CD14-positive monocyte (primary cell): ENCODE measurements at places on chromosomes 4 and X. TPM values are rescaled to one million over a fixed set of nuclear protein-coding genes. Genes with fewer than 3 reads are reported as not detected.

DNA sequence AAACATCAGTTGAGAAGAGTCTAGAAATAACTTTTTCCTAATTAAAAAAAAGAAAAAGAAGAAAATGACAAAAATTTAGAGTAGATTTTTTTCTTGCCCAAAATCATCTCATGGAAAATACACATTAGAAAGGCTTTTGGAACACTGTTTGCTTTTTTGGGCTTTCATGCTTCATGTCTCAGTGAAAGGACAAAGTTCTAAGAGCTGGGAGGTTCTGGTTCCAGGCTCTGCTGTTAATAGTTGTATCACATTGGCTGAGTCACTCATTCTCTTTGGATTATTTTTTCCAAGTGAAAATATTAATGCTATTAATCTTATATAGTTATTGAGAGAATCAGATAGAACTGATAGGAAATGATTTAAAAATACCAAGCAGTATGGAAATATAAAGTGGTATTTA lies 32.9 kb upstream of the ETNPPL start:
- no peak for DNase-seq

- no peak for DNase-seq
Measured at GRCh38 chr4:176775338-176775737, 17.4 kb downstream of the VEGFC start.

- DNase-seq, result no peak
Measured at GRCh38 chr4:1365271-1366178, 18.5 kb downstream of the UVSSA start.

Gene TDO2
- not detected for polyA plus RNA-seq

DNA sequence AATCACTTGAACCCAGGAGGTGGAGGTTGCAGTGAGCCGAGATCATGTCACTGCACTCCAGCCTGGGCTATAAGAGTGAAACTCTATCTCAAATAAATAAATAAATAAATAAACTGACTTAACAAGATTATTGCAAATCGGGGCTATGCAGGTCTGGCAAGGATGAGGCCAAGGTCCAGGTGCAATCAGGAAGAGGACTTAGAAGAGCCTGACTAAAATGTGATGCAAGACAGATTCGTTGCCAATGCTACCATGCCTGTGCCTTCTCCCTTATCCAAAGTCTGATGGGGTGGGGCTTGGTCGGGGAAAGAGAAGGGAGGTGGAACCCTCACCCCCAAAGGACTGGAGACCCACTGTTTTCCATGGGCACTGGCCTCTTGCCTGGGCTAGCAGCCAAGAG lies 14.7 kb downstream of the ZCCHC13 start:
- DNase-seq, result no peak

Gene CSAG2
- not detected for polyA plus RNA-seq

DNA sequence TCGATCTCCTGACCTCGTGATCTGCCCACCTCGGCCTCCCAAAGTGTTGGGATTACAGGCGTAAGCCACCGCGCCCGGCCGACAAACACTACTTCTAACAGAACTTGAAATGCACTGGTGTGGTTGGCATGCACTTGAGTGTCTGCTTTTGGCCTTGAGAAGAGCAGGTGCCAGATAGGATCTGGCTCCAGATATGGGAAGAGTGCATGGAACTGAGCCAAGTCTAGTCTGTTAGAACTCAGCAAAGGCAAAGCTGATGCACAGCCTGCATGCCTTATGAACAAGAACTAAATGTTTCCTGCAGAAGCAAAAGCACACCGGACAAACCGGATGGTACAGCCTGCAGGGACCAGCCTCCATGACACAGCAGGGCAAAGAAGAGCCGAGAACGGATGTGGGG lies 35.1 kb upstream of the TBL1X start:
- DNase-seq, result no peak

Gene NLRP2B
- not detected for polyA plus RNA-seq

DNA sequence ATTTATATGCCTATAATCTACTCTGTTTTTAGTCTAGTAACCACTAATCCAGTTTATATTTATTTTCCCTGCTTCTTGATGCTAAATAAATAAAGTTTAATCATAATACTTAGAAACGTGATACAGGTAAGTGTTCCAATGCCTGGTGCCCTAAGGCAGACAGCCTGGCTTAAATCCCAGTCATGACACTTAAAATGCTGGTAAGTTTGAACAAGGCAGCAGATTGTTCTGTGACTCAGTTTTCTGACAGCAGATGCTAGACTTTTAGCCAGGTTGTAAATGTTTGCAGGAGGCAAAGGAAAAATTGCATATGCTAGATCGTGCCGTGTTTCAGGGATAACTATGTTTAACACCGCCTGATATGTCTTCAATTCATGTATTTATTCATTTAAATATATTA lies 2661.6 kb downstream of the PCDH7 start:
- DNase-seq, result no peak
